ENCODE measurements at places on chromosomes 1 and 21.
A peak's percentile ranks its signal among the peaks of the same experiment; 100 is the strongest.

GRCh38 chr21:34965200-34966174 is 83.6 kb downstream of the RUNX1 start:
- DNase-seq, result no peak

- no peak for DNase-seq
Observed at GRCh38 chr1:78447086-78447485, 43.7 kb upstream of the PTGFR start.

DNA sequence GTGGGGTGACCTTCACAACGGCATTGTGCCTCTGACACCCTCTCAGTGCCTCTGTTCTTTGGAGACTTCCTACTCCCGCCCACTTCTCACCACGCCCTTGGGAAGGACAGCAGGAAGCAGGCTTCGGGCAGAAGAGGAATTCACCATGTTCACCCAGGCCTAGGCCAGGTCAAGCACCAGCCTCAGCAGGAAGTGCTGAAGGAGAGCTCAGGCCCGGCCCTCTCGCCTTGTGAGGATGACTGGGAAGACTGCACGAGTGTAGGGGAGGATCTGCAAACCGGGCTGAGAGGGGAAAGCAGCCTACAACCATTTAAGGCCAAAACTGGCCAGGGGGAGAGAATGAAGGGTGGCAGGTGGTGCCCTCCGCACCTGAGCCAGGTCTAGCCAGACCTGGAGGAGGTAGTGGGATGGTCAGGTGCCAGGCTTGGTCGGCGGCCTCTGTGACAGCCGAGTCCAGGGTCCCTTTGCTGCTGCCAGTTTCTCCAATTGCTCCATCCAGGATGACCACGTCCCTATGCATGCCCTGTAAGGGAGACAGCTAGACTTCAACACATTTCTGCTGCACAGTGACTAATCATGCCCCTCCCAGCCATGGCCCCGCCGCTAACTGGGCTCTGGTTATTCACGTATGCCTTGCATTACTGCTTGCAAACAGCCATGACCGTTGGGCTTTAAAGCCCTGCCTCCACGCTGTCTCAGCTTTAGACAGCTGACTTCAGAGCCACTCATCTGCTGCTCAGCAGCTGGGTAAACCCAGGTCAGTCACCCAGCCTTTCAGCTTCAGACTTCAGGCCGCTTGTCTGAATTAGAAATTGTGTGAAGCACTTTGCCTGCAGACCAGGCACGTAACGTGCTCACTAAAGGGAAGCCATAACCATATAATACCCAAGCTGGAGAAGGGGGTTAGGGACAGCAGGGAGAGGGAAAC is 8.9 kb downstream of the MRTO4 start:
- no peak for DNase-seq

GRCh38 chr1:19123837-19124236 is 86.2 kb downstream of the UBR4 start:
- DNase-seq, result peak; percentile 82

- peak; percentile 85 for DNase-seq
Observed at GRCh38 chr1:40665335-40666171, at the start of gene RIMS3. Gene RIMS3 (minus strand): TSS chr1:40665682. CDS start chr1:40641925, 23,757 bp downstream.

- no peak for DNase-seq
Observed at GRCh38 chr1:178634445-178634844, 90.6 kb upstream of the RALGPS2 start.

GRCh38 chr1:228276174-228276831 is 68.5 kb downstream of the OBSCN start:
- DNase-seq, result no peak

- DNase-seq, result no peak
Observed at GRCh38 chr1:177142791-177143271, 21.7 kb downstream of the ASTN1 start.

- peak; percentile 54 for DNase-seq
Observed at GRCh38 chr1:3174487-3175247, 105.7 kb downstream of the PRDM16 start.

DNA sequence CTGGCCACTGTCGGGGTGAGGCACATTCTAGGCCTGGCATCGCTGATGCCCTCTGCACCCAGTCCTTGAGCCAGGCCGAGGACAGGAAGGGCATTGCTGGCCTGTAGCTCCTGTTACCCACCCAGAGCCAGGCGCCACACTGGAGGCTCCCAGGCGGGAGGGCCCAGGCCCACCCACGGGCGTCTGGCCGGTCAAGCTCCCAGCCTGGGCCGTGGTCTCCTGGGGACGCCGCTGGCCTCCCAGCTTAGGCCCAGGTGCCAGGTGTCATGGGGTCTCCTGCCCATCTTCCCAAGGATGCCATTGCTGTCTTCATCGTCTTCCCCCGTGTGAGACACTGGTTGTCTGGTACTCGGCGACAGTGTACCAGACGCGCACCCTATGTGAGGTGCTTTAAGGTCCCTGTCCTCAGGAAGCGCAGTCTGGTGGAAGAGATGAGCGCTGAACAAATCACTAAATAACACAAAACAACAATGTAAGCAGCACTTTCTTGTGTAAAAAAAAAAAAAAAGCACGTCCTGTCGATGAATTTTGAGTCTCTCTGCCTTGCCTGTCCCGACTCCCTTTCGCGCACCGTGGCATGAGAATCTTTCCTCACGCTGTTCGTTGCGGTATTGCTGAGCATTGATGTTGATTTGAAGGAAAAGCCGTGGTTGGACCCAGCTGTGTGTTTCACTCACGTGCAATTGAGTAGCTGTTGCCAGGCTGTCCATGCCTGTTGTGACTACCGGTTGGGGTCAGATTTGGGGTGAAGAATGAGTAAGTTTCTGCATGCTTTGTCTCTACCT is 27.0 kb upstream of the TRAPPC10 start:
- DNase-seq, result peak; percentile 14

- DNase-seq, result peak; percentile 78
Observed at GRCh38 chr1:203593723-203594122, 32.9 kb upstream of the ATP2B4 start.

- no peak for DNase-seq
Observed at GRCh38 chr1:12615865-12616708, 1.9 kb downstream of the DHRS3 start.

- DNase-seq, result no peak
Observed at GRCh38 chr1:51044199-51044598, 57.8 kb upstream of the C1orf185 start.

DNA sequence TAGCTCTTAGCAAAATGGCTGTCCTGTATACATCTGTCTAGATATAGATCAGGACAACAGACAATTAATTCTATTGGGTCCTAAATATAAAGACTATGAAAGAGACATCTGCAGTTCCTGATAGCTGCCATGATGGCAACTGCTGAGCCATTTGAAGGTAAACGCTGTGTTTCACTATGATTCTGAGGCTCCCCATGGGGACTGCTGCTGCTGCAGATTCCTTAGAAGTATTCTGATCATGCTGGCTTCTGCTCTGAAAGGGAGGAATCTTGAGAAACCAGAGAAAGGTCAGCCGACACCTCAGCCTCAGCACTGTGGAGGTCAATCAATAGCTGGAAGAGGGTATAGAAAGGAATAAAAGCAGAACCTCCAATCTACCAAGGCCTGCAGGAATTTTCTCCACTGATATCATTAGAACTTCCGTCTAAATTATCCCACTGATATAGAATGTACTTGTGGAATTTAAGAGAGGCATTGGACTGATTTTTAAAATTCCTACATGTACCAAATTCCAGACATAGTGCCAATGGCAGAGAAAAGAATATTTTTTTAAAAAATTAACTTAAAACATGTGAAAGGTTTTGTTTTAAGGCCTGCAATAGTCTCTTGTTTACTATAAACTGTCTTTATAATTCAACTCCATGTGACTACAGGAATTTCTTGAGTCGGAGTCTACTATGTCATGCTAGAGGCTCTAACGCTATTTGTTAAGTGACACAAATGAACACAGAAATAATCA is 53.2 kb downstream of the DDAH1 start:
- no peak for DNase-seq

- DNase-seq, result peak; percentile 80
Observed at GRCh38 chr1:39609618-39610331, 29.7 kb downstream of the HEYL start.

DNA sequence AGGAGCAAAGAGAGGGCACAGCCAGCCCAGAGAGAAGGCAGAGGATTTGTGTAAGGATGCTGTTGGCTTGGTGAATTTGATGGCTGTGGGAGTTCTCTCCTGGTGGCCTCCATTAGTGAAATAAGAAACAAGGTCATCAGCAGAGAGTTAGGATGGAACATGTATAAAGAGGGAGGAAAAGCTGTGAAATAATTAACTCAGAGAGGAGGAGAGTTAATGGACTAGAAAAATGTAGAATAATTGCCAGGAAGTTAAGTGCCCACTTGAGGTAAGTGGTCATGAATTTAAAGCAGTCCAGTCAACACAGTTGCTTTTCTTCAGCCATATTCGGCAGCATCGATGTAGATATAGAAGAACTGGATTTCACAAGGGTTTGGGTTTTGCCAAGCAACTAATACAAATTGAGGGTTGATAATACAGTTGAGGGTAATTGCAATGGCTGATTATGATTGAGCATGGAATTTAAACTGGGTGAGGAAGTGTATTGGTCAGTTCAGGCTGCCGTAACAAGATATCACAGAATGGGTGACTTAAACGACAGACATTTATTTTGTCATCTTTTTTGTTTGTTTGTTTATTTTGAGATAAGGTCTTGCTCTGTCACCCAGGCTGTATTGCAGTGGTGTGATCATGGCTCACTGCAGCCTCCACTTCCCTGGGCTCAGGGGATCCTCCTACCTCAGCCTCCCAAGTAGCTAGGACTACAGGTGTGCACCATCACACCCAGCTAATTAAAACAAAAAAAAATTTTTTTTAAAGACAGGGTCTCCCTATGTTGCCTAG is 31.7 kb upstream of the KLF17 start:
- no peak for DNase-seq

- no peak for DNase-seq
Observed at GRCh38 chr1:198627436-198628066, 11.3 kb upstream of the PTPRC start.

GRCh38 chr1:220990427-220991339 is 111.4 kb downstream of the HLX start:
- DNase-seq, result peak; percentile 58
